ENCODE measurements at places on chromosomes 2 and 18. TPM values are rescaled to one million over a fixed set of nuclear protein-coding genes. Genes with fewer than 3 reads are reported as not detected.

Gene BCL11A
- 0.64 TPM for total RNA-seq

Gene LRRC30
- not detected for total RNA-seq

DNA sequence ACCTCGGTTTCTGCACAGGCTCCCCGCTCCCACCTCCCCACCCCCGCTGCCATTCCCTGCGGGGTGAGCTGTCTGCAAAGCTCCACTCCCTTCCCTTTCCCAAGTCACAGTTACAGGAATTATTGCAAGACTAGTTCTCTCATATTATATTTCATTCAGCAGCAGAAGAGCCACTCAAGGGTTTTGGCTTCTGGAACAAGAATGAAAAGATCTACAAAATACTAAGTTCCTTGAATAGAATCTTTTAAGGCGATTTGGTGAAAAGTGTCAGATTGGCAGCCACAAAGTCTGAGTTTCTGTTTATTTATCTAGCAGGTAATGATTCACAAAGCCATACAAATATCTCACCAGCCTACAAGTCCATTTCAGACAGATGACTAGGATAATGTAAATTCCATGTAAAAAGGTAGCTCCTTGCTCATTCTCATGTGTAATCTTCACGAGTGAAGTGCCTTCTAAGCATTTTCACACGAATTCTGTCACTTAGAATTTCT, 221.9 kb upstream of the RBBP8 start:
- no peak for DNase-seq

DNA sequence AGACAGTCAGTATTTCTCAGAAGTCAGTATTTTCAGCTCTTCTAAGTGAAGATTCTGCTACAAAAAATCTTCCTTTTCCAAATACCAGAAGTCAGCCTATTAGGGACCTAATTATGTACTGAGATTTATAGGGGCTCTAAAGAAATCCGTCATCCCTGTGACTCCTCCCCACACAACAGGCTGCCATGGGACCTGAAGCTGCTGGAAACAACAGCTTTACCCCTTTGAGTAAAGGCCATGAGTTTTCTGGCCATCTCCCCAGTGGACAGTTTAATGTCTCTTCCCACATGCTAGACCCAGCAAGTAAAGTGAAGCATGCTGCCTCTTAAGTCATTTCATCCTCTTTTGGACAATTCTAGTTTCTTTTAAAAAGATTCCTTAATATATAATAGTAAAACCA, 255.7 kb upstream of the ACVR2A start:
- DNase-seq: no peak

GRCh38 chr2:220226546-220226945, 599.1 kb downstream of the SLC4A3 start:
- no peak for DNase-seq

GRCh38 chr18:27094621-27095020, 90.5 kb downstream of the CHST9 start:
- DNase-seq: no peak

GRCh38 chr2:37631292-37631691, 40.1 kb downstream of the CDC42EP3 start:
- DNase-seq: no peak

DNA sequence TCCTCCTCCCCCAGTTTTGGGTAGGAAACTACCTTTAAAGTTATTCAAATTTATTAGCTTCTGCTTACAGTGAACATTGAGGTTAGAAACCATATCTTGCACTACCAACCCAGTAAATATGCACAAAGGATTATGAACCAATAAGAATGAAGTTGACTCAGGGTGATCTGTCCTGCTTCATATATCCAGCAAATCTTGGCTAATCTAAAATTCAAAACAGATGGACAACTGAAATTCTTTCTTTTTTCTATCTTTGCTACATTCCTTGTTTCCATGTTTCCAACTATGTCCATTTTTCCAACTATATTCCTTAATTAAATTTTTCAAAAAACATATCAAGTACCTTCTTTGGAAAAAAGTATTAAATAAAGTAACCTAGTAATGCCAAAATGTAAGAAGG, 149.3 kb downstream of the FAM124B start:
- DNase-seq: no peak

GRCh38 chr2:181985632-181986205, at the start of gene PPP1R1C:
TSS of gene PPP1R1C (plus strand) at chr2:181985853. CDS start at chr2:181986111, 258 bp downstream.
- DNase-seq: no peak

GRCh38 chr2:149991576-149991975, 404.0 kb upstream of the MMADHC start:
- no peak for DNase-seq

- no peak for DNase-seq
These were observed 186.0 kb upstream of the HDAC4 start for GRCh38 chr2:239586651-239587310.

GRCh38 chr2:152525277-152525838, 190.4 kb downstream of the FMNL2 start:
- DNase-seq: peak; percentile 33

Gene BCL2L11
- total RNA-seq: 9.5 TPM

GRCh38 chr2:60518567-60518966, 34.9 kb downstream of the BCL11A start:
- DNase-seq: no peak

DNA sequence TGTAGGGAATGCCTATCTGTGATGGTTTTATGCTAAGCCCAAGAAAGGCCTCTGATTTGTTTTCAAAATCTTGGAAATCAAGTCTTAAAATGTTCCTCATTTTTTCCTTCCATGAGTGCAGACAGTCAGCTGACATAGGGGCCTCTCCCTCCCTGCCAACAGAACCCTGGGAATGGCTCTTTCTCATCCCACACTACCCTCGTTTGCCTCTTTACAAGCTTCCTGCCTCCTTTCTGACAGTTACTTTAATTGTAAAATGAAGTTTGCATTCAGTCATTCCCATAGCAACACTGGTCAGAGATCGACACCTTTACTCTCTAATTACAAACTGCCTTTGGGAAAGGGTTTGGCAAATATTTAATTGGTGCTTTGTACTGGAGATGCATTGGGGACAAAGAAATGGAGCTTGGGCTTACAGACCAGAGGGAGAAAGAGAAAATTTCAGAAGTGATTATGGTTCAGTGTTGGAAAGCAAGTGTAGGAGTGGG, 25.4 kb downstream of the KIF5C start:
- no peak for DNase-seq

DNA sequence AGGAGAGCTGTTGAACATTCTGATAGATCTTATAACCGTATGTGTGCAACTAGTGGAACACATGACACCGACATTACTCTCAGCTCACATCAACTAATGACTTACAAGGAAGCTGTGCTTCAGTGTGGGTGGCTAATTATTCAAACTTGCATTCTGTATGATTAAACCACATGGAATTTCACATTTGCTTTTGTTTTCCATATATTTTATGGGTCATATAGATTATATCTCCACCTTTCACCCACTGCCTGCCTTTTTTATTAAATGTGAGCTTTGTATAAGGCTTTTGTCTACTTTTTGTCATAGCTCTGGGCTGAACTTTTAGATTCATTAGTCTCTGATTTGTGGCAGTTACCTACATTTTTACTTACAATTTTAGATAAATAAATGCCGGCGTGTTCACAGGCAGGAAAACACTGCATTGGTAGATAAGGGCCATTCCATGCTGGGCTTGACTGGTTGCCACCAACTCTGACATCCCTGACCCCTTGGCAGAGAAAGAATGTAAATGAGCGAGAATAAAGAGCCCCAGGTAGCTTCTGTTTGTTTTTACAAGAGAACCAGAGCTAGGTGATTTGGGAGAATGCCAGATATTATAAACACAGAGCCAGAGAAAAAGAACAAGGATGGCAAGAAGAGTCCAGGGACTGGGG, 35.7 kb downstream of the LYPD6 start:
- peak; percentile 88 for DNase-seq

DNA sequence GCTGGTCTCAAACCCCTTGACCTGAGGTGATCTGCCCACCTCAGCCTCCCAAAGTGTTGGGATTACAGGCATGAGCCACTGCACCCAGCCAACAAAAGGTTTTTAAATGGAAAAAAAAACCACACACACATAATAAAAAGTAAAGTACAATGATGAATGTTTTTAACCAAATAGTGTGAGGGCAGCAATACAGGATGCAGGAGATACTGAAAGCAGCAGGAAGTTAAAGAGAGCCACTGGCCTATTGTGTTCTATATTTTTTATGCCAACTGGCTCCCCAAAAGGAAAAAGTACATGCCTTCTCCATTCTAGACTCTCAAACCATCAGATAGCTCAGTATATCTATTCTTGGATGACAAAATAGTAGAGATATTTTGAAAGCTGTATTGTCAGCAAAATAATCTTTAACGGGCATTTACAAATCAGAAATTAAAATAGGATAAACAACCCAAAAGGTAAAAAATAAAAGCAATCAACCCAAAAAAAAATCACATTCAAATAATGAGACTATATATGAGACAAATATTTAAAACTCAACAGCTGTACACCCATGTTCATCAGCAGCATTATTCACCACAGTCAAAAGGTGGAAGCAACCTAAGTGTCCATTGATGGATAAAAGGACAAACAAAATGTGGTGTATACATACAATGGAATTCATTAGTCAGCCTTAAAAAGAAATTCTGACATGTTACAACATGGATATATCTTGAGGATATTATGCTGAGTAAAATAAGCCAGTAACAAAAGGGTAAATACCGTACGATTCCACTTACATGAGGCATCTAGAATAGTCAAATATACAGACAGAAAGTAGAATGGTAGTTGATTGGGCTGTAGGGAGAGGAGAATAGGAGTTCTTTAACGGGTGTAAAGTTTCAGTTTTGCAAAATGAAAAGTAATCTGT, 26.2 kb downstream of the GPATCH11 start:
- DNase-seq: peak; percentile 49

Measured in dermis microvascular lymphatic vessel endothelial cell (primary cell).